ENCODE measurements at places on chromosomes 4 and X.

DNA sequence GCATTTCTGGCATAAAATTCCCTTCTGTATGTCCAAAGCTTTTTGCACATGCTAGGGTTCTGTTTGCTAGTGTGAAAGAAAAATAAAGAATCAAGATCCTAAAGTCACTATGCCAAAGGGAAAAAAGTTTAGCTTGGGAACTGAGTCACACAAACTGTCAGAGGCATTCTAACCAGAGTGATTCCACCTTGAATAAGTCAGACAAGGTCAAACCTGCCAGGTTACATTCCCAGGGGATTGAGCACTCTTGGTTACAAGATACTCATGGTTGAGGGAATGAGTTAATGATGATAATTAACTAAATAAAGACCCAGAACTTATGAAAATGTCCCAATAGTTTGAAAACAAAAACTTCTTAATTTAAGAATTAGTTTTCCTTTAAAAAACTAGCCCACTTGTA, 13.7 kb upstream of the UGT2B17 start:
- DNase-seq = no peak

GRCh38 chrX:119579414-119579813, 5.1 kb downstream of the UBE2A start:
- no peak for DNase-seq

DNA sequence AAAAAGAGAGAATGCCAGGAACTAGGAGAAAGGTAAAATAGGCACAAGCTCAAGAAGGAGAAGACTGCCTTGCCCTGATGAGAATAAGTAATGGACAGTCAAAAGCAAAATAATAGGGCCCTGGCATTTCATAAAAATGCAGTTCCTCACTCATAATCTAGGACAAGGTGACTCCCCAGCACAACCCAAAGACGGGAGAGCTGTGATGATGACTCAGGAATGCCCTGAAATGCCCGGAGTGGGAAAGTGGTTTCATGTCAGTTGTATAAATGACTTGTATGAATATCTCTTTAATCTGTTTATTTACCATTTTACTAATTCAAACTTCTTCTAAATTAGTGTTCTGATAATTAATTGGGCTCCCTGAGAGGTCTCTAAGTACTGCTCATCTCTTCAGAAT, 28.8 kb upstream of the SETD7 start:
- DNase-seq = no peak

GRCh38 chr4:154126276-154126675, 337.4 kb upstream of the SFRP2 start:
- DNase-seq = no peak

DNA sequence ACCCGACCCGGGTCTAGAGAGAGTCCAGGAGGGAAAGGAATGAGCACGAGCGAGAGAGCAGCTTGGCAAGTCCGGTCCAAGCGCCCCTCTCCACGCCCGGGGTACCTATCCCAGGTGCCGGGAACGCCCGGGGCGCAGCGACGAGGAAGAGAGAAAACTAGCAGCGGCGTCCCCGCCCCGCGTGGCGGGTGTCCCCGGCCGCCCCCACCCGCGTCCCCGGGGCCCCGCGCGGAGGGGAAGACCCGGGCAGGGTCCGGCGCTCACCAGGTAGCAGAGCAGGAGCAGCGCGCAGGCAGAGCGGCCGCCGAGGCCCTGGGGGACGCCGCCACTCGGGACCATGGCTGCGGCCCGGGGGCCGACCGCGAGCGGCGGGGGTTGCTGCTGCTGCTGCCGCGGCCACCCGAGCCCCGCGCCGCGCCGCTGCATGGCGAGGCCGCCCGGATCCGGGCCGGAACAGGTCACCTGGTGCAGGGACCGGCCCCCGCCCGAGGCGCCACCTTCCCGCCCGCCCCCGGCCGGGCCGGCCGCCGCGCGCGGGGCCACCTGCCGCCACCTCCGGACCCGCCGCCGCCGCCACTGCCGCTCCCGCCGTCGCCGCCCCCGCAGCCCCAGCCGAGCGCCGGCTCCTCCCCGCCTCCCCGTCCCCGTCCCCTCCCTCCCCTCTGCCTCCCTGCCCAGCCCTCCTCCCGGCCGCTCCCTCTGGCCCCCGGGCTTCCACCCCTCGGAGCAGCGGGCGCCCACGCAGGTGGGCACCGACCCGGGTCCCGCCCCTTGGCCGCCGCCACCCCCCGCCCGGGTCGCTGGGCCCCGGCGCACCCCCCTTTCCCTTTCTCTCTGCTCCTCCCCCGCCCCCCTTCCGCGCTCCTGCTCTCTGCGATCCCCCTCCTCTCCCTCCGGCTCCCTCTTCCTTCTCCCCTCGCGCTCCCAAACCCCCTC, at the start of gene SEL1L3:
SEL1L3 (minus strand) TSS at position 578 of the 936 bp plus-strand sequence; CDS start at position 426, 152 bp downstream.
- DNase-seq = peak; percentile 83

GRCh38 chr4:4247696-4248028, 361 bp downstream of the TMEM128 start:
- no peak for DNase-seq

- DNase-seq = no peak
These were observed 13.4 kb upstream of the PLCXD1 start for GRCh38 chrX:267771-268261.

GRCh38 chrX:47232803-47233332, at the start of gene USP11:
Gene USP11 (plus strand): TSS chrX:47233009. CDS start chrX:47233044, 35 bp downstream.
- peak; percentile 51 for DNase-seq

DNA sequence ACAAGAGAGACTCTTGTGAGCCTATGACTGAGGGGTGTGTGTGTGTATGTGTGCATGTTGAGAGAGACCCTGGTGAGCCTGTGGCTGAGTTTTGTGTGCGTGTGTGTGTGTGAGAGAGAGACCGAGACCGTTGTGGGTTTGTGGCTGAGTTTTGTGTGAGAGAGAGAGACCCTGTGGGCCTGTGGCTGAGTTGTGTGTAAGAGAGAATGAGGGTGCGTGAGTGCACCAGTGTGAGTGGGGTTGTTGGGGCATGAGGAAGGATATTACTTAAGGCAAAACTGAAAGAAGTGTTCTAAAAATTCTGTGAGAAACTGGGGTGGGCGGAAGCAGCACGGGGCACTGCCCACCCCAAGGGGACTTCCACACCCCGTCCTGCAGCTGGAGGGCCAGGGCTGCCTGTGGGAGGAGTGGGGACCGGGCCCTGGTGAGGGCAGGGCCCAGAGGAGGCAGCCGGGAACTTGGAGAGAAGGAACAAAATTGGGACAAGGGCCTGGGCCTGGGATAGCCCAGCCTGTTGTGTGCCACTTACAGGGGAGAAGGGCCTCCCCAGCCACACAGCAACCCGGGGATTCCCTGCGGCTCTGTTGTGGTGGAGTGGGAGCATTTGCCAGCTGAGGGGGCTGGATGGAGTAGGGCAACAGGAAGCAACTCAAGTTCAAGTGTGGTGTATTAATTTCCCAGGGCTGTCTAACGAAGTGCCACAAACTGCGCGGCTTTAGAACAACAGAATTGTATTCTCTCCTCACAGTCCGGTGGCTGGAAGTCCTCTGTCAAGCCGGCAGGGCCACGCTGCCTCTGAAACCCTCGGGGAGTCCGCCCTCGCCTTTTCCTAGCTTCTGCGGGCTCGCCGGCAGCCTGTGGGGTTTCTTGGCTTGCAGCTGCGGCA, 22.1 kb downstream of the TMEM131L start:
- DNase-seq = peak; percentile 71
